ENCODE measurements at places on chromosomes 6 and 20. TPM values are rescaled to one million over a fixed set of nuclear protein-coding genes. Genes with fewer than 3 reads are reported as not detected.

Gene SLC22A7
- not detected for total RNA-seq

Gene POU5F1
- not detected for total RNA-seq

Gene FRK
- 0.14 TPM for total RNA-seq

Gene PRND
- not detected for total RNA-seq

Gene SAMD10
- 21.8 TPM for total RNA-seq

Gene POU3F2
- not detected for total RNA-seq

Gene TPBG
- total RNA-seq, result not detected

Gene DDR1
- 8.7 TPM for total RNA-seq

Gene RAD21L1
- not detected for total RNA-seq

Gene LGSN
- not detected for total RNA-seq

Gene TRIM31
- total RNA-seq, result not detected

Gene CUTA
- total RNA-seq, result 155 TPM

Gene FOXQ1
- total RNA-seq, result not detected

Gene ZFP64
- 10.0 TPM for total RNA-seq

Gene KIF25
- total RNA-seq, result not detected

Gene SOX4
- total RNA-seq, result 4.5 TPM

Gene DNMT3B
- total RNA-seq, result 3.5 TPM

Gene GNMT
- 0.98 TPM for total RNA-seq

Gene RIPPLY2
- not detected for total RNA-seq
